ENCODE measurements at places on chromosomes 7 and 10.

DNA sequence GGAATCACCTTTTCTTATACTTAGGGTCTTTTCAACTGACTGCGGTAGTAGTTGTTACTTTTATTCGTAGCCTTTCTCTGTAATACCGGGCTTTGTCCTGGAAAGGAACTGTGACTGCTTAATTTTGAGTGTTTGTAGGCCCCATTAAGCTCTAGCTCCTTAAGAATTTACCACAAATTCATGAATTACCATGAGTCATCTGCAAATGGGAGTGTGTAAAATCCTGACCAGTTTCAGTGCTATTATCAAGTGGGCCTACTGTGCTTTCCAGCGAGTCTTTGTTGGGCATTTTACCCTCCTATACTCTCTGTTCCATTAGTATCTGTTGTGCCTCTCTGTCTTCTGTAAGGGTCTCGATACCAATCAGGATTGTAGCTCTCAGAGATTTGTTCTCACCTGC, 49.7 kb downstream of the ZMYND11 start:
- no peak for DNase-seq

- DNase-seq: no peak
These were observed 25.2 kb downstream of the FAM241B start for GRCh38 chr10:69655124-69655867.

DNA sequence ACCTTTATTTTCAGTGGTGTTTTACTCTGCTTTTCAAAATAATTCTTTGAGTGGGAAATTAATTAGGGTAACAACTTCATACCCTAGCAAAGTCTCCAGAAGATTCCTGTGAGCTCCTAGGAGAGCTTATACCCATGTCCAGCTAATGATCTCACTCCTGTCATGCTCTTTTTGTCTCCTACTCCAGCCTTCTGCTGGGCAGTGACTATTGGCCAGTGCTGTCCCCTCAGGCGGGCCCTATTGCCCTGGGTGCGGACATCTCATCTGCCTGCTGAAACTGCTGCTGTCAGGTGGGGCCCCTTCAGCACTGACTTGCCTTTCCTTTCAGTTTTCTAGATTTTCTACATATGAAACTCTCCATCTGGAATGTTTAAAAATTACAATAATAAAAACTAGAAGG, 80.3 kb downstream of the EBLN1 start:
- DNase-seq: no peak

GRCh38 chr10:101080933-101081931, 19.4 kb downstream of the KAZALD1 start:
- peak; percentile 76 for DNase-seq

DNA sequence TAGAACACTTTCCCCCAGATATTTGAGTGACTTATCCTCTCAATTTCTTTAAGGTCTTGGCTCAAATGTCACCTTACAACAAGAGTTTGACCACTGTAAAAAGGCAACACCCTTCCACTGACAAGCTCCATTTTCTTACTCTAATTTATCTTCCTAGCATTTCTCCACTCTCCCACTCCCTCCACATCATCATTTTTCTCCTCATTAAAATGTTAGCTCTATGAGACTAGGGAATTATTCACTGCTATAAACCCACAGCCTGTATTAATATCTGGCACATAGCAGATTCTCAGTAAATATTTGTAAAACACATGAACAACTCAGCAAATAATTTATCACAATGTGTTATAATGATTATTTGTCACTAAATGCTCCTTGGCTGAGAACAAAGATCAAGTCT, 161.0 kb downstream of the DOCK4 start:
- DNase-seq: no peak

DNA sequence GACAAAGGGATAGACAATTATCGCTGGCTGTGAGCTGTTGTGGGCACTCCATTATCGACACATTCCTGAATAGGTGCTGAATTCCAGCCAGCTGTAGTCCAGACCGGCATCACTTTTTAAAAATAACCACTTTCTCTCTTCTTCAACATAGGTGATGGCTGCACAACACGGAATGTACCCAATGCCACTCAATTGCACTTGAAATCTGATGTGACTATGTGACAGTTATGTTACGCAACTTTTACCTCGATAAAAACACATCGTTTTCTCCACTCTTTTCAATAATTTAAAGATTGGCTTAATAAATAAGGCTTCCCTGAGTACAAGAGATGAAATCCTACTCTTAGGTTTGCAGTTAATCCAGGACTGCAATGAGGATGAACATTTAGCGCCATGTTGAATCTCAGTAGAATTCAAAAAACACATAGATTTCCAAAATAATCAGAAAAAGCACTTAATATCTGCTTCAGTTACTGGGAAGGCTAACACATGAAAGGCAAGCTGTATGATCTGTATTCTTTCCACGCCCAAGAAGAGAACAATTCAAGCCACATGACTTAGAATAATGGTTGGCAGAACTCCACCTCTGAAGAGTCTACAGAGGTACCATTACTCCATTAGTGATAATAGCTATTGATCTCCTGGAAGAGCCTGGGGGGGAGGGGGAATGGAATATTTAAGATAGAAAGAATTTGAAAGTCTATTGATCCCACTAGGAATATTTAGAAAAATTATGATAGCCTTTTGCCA, 3.6 kb downstream of the YWHAG start:
- DNase-seq: no peak

DNA sequence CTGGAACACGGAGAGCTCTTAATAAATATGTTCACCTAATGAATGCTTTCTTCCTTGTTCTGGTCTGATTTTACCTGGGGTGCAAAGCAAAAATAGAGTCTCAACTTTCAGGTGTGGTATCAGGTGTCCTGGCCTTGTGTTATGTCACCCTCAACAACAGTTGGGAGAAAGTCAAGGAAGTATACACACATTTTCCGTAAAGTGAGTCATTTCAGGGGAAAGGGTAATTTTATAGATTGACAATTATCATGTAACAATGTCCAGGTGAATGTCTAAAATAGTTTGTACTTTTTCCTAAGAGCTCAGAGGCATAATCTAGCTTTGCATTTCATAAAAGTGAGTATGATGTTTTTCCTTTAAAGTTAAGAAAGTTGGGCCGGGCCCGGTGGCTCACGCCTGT, 287.4 kb downstream of the SKIDA1 start:
- no peak for DNase-seq

GRCh38 chr10:132938472-132939339, 3.7 kb downstream of the CFAP46 start:
- DNase-seq: peak; percentile 59

DNA sequence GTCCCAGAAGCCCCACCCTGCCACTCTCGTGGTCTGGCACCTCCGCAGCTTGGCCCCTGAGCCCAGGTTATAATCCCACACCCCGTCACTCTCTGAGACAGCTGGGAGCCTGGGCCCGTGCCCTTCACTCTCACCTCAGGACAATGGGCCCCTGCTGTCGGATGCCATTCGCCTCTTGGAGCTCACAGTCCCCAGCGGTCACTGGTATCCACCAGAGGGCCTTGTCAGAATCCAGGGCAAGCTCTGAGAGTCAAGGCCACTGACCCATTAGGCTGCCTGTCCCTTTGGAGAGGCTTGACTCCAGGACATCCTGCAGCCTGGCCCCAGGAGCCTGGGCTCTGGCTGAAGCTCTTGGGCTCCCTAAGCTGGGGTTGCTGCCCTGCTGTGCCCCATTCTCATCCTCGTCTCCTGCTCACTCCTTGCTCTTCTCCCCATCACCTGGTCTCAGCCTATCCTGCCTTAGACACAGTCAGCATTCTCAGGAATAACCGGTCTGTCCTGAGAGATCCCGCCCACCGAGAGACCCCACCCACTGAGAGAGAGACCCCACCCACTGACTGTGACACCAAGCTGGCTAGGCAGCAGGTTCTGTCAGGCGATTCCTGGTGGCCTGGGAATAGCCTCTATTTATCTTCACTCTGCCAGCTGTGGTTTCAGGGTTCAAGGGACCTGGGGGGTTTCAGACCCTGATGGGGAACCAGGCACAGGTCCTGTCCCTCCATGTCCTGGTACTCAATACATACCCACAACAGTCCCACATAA, 27.7 kb downstream of the CPXM2 start:
- DNase-seq: peak; percentile 25

DNA sequence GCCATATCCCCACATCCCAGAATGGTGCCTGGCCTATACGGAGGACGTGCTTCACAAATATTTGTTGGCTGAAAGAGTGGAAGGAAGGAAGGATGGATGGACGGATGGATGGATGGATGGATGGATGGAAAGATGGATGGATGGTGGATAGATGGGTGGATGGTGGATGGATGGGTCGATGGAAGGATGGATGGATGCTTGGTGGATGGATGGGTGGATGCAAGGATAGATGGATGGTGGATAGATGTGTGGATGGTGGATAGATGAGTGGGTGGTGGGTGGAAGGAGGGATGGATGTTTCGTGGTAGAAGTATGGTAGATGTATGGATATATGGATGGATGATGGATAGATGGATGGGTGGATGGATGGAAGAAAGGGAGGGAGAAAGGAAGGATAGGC, 10.8 kb downstream of the CHAT start:
- DNase-seq: no peak

- no peak for DNase-seq
These were observed 175.5 kb upstream of the ITGB1 start for GRCh38 chr10:33133557-33133956.

GRCh38 chr10:97380516-97380915, 20.6 kb downstream of the RRP12 start:
- no peak for DNase-seq

- DNase-seq: no peak
These were observed 44.1 kb upstream of the ADO start for GRCh38 chr10:62760401-62760800.

DNA sequence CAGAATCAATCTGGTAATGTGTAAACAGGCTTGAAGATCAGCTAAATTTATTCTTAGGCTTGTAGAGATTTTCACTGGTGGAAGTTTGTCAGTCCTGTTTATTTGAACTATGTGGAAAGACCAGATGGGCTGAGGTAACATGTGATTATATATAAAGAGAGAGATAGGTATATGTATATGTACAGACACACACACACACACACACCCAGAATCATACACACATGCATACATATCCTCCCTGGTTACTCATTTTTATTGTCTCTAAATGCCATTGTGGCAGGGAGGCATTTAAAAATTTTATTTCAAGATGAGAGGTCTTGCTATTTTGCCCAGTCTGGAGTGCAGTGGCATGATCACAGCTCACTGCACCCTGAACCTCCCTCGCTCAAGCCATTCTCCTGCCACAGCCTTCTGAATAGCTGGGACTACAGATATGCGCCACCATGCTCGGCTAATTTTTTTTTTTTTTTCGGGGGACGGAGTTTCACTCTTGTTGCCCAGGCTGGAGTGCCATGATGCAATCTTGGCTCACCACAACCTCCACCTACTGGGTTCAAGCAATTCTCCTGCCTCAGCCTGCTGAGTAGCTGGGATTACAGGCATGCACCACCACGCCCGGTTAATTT, 78.1 kb upstream of the CYTH3 start:
- no peak for DNase-seq

GRCh38 chr10:70822076-70822820, 6.5 kb downstream of the SGPL1 start:
- DNase-seq: no peak

DNA sequence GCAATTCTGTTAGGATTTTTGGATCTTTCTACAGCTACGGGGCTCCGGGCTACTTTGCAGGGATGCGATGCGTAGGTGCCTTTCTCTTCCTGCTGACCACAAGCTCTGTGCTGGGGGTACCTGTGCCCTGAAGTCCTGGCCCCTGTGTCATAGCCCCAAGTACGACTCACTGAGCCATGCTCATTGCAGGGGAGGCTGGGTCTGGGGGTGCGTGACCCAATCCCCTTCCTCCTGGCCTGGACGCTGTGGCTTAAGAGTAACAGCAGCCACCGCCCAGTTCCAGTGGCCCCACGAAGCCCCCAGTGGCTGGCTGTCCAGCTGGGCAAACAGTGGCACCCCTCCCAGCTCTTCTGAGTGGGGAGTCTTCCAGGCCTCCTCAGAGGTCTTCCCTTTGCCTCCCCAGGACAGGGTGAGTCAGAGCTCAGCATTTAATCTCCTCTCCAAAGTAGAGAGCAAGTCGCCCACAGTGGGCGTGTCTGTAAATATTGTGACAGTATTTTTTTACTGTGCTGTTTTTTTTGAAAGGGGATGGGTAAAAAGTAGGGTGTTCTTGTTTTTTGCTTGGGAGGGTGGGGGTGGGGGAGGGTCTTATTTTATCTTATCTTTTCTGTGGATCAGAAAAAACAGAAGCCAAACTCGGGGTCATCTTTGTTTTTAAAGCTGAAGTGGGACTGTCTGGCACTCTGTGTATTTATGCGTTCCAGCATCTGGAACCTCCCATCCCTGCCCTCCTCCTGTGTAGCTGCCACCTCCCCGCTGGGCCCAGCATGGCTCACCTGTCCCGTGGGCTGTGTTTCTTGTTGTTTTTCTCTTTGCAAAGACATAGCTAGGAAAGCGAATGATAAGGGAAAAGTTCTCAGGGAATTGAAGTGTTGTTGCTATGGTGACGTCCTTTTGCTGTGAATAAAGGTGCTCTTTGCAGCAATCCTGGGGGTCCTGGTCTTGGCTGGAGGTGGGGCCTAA, 8.2 kb downstream of the LFNG start:
- no peak for DNase-seq

GRCh38 chr7:4067874-4068273, 614.2 kb upstream of the FOXK1 start:
- DNase-seq: no peak

DNA sequence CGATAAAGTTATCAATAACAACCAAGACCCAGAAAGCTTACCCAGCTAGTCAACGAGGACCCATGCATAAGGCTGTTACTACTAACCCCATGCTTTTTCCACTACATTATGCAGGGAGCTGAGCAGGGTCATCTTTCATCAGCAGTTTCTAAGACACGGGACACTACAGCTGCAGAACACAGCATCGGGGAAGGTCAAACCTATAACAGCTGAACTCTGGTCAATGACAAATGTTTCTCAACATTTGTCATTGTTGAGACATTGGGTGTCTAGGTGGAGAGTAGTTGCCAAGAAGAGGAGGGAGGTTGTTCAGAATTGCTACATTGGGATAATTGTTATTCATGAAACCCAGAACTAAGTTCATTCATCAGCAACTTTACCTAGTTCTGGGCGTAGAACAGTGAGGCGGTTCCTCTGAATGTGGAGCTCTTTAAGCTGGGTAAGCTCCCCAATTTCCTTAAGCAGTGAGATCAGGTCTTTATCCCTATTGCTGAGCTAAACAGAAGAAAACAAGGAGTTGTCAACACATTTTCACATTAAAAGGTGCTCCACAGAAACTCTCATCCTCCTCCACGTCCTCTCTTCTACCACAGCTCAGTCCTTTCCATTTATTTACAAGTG, 105.6 kb downstream of the ZNF22 start:
- DNase-seq: no peak

DNA sequence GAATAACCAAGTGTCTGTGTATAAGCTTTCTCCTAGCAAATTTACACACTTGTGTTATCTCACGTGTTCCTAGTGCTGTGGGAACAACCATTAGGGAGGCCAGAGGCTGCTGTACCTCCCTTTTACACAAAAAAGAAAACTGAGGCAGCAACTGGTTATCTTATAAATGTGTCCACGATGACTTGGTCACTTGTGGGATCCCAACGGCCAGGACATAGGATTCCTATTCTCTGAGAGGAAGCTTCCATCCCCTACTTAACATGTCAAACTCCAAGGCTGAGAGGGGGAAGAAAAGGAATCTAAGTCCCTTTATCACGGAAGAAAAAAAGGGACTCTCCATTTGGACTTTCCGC, 484 bp downstream of the ZNF438 start:
- no peak for DNase-seq
